ENCODE measurements at places on chromosomes 11 and 22.

DNA sequence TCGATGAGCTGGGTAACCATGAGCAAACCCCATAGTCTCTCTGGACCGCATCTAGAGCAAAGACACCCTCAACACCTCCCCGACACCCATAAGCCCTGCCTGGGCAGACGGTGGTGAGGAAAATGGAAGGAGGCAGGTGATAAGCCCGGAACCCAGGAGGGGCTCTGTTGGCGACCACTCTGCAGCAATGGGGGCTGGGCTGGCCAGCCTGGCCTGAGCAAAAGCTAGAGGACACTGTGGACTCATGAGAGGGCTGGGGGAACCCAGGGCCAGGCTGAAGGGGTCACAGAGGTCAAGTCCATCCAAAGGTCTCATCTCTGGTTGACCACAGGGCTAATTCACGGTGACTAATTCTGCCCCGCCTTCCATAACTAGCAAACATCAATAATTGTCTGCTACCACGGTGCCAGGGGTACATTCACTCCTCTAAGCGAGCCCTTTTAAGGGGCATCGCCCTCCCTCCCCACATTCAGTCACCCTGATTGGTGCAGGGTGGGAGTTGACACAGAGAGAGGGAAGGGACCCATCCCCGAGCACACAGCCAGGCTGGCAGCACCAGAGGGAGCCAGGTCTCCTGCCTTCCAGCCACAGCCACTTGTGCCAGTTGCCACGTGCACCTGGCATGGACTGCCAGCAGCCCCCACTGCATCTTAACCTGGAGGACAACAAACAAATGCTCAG is 4.0 kb downstream of the PYGM start:
- no peak for DNase-seq

DNA sequence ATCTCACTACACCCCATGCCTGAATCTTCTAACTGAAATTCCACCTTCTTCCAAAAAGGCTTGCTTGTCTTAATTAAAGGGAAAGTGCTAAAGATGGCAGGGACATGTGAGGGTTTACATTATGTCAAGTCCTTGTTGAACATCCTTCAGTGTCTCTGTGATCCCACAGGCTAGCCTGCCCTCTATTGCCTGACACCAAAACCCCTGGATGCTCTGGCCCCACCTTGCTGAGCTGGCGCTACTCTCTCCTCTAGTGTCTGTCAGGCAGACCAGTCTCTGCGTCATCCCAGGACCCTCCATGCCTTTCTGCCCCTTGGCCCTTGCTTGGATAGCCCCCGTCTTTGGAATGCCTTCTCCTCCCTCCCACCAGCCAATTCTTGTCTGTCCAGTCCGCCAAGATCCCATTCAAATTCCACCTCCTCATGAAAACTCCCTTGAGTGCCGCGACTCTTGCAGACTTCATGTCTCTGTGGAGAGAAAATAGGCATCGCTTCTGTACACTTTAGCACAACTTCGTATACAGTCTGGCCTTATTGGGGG is 69.3 kb downstream of the PKNOX2 start:
- DNase-seq = no peak

GRCh38 chr11:133697161-133697560 is 148.2 kb downstream of the SPATA19 start:
- no peak for DNase-seq

GRCh38 chr11:66050581-66051231 is 1.5 kb upstream of the SF3B2 start:
- DNase-seq = no peak

GRCh38 chr11:90601261-90601660 is 378.4 kb upstream of the CHORDC1 start:
- DNase-seq = no peak

DNA sequence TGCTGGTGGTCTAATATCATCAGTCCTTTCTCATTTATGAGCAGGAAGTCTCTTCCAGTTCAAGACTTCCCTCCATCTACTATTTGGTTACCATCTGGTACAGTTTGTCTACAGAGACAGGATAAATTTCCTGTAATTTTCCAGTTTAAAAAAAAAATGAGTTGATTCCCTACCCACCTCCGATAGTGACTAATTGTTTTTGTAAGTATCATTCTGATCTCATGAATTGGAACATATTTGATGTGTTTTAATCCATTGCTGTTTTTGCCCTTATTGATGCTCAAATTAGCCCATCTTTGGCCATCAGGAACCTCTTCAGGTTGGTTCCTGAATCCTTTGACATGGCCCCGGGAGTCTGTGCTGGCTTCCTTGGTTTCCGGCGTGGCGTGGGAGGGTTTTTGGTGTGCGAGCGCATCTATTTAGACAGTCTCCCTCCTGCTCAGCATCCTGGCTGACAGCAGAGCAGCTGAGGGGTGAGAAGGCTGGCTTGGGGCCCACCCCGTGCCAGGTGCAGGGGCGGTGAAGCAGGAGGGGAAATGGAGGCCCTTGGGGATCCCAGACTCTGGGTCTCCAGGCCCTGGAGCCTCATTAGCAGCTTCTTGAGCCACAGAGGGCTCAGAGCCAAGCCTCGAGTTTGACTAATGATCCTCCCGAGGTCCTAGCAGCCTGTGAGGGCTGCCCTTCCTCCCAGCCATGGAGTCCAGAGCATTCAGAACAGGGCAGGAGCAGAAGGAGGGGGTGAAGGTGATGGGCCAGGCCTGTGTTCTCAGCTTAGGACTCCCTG is 6.8 kb downstream of the OMP start:
- DNase-seq = no peak

GRCh38 chr11:94794287-94795168 is 26.4 kb downstream of the AMOTL1 start:
- no peak for DNase-seq

- DNase-seq = no peak
Observed at GRCh38 chr22:39580006-39580441, 9.5 kb downstream of the CACNA1I start.

- DNase-seq = no peak
Observed at GRCh38 chr11:60763692-60764369, 7.2 kb downstream of the MS4A15 start.

DNA sequence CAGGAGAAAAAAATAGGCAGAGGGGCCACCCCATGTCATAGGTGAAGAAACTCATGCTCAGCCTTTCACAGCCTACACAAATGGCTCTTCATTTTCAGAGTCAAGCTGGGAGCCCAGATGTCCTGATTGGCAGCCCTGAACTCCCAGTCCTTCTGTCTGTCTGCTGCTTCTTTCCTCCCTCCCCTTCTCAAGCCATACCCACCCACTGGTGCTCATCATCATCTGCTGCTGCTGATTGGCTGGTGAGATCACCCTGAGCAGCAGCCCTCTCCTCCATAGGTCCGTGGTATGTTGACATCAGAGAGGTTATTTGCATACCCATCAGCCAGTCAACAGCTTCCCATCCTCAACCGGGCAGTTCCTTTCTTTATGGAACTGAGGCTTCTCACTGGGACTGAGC is 46.1 kb upstream of the PRDM11 start:
- DNase-seq = peak; percentile 68

DNA sequence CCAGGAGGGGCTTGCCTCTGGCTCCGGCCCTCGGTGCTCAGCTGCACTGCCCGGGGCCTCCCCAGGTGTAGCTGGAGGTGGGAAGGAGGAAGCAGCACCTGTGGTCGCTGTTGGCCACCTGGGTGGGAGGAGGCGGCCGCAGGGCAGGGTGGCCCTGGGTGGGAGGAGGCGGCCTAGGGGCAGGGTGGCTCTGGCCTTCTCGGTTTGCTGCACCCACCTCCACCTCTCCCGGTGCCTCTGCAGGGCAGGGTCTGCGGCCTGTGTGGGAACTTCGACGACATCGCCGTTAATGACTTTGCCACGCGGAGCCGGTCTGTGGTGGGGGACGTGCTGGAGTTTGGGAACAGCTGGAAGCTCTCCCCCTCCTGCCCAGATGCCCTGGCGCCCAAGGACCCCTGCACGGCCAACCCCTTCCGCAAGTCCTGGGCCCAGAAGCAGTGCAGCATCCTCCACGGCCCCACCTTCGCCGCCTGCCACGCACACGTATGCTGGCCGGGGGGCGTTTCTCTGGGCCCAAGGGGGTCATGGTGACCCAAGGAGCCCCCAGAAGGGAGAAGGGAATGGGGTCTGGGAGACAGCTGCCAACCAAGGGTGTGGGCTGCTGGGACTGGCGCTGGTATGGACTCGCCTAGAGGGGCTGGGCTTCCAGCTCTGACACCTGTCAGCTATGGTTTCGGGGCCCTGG is 20.6 kb downstream of the MUC5AC start:
- DNase-seq = no peak

GRCh38 chr11:108733479-108734116 is 68.7 kb downstream of the DDX10 start:
- DNase-seq = no peak

DNA sequence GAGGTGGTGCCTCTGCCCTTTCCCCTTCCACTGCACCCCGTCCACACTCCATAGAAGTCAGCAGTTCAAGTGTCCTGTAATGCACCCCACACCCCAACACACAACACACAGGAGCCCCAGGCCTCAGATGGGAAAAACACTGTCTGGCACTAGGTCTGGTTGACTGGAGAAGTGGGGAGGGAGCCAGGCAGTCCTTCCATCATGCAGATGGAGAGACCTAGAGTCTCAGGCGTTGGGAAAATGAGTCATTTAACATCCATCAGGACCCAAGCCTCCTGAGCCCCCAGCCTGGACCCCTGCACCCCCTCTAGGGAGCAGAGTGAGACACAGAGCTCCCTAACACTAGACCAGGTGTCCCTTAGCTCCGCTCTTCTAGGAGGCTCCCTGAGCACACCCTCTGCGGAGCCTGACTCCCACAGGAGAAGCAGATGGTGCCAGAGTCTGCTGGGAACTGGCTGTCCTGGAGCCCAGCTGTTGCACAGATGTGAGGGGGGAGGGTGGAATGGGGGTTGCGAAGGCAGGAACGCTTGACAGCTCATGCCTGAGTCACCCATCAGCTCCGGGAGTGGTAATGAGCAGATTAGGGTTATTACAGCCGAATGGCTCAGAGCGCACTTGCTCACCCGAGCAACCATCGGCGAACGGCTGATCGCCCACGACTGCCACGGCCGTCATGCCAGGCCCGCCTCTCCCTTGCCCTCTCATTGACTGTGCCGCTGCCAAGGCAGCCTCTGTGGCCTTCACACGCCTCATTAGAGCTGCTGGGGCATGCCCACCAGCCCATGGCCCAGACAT is 22.1 kb upstream of the SYT7 start:
- DNase-seq = peak; percentile 85

DNA sequence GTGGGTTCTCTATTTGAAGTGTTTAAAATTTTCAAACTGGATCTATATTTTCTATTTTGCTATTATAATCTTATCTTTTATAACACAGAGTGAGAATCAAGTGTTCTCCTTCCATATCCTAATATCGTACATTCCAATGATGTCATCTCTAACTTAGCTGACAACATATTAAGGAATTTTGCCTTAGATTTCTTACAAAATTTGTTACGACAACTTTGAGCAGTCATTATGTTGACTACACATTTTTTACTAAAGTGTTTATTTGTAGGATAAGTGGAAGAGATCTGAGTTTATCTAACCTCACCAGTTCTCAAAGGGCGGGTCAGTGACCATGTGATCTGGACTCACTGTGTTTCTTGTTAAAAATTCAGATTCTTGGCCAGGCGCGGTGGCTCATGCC is 12.7 kb downstream of the BTG4 start:
- no peak for DNase-seq

- no peak for DNase-seq
Observed at GRCh38 chr11:111642542-111642941, 40.3 kb downstream of the SIK2 start.

DNA sequence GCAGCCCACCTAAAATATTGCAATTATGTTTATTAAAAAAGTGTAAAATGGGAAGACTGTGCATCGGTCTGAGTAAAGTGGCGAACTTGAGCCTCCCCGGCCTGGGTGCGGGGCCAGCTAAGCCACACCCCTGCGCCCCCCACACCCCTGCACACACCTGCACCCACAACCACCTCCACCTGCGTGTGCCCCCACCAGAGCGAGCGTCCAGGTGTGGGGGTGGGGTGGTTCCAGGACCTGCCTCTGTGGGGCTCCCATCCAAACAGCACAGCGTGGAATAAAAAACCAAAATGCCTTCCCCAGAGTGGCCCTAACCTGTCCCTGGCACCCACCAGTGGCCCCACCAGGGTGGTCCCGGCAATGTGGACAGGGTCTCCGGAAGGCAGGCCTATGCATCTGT is 30.1 kb upstream of the CARS1 start:
- no peak for DNase-seq

DNA sequence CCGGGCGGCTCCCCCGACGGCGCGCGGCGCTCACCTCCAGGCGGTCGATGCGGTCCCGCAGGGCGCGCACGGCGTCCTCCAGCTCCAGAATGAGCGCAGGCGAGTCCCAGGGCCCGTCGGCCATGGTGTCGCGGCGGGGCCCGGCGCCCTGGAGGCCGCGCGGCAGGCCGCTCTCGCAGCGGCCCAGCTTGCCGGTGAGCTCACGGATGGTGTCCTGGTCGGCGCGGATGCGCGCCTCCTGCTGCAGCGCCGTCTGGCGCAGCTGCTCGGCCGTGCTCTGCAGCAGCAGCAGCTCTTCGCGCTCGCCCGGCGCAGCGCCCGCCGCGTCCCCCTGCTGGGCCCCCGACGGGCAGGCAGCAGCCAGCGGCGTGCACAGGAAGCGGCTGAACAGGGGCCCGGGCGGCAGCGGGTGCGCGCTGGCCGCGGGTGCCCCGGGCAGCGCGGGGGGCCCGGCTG is 599 bp downstream of the NPTXR start:
- DNase-seq = peak; percentile 69

DNA sequence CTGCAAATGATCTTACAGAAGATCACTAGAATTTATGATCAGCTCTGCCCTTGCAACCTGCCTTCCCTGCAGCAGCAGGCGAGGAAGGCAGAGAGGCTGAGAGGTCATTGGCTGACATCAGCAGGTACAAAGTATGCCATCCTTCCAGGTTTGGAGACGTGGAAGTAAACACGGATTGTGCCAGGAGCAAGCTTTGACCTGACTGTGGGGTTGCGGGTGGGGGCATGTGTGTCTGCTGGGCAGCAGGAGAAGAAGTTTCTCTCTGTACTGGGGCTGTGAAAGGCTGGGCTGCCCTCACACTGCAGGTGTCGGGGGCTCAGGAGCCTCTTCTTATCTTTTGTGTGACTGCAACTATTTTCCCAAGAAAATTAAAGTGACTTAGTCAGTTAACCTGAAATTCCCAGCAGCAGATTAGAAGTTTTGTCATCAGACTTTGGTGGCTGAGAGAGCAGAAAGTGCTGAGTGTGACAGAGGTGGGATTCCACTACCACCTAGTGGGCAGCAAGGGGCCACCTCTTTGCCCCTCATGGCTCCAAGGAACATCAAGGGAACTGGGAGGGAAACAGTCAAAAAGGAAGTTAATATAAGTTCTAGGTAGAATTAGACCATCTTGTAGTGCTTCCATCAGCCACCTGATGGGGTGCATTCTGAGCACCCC is 565.9 kb downstream of the ETS1 start:
- DNase-seq = no peak

DNA sequence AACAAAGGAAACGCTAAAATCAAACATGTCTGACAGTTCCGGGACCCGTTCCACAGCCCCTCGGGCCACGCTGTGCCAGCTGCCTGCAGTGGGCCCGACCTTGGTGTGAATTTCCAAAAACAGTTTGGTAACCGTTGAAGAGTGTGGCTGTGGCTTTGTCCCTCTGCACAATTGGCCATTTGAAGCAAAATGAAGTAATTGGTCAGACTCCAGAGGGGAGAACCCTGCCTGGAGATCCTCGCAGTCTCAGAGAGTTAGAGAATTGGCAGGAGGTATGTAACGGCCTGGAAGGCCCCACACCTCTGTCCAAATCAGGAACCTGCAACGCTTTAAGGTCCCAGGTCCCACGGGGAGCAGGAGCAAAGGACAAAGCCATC is 26.3 kb downstream of the TRMU start:
- DNase-seq = no peak
